Upper lobe of left lung (tissue), 6 donors: ENCODE measurements at places on chromosomes 3 and 15. TPM values are rescaled to one million over a fixed set of nuclear protein-coding genes. Genes with fewer than 3 reads are reported as not detected.

- H3K27me3 ChIP-seq: no peaks in the 10 kb centered on the region
- H3K4me3 ChIP-seq: no peak overlapping the region
- H3K4me1 ChIP-seq: peaks cover 5% of the 10 kb centered on the region
- H3K36me3 ChIP-seq: peaks cover 23% of the 10 kb centered on the region
Observed at GRCh38 chr3:66390013-66390412, 110.8 kb downstream of the LRIG1 start.

CD276 gene
- 38.8 TPM for total RNA-seq

NRROS gene
- total RNA-seq: 6.5 TPM

C3orf85 gene
- total RNA-seq: not detected

GRCh38 chr3:52286777-52287110 lies 884 bp upstream of the GLYCTK start:
- H3K27ac ChIP-seq: peak overlapping the region; percentile 100
- H3K36me3 ChIP-seq: peaks cover 16% of the 10 kb centered on the region
- H3K4me1 ChIP-seq: peaks cover 11% of the 10 kb centered on the region
- no peaks in the 10 kb centered on the region for H3K27me3 ChIP-seq

DNA sequence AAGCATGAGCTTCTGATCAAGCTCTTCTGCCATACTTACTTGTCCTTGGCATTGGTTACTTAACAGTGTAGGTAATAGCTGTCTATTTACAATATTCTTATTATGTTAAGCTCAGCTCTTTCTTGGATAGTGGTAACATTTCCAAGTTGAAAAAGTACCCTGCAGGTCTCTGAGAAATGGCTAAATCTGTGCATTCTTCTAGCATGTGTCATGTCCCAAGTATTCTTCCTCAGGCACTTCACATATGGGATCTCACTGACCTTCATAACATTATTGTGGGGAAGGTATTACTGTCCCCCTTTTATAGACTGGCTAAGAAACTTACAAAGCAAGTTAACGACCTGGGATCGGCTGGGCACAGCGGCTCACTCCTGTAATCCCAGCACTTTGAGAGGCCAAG lies 236.1 kb downstream of the RORA start:
- H3K36me3 ChIP-seq: no peaks in the 10 kb centered on the region
- no peak overlapping the region for H3K27ac ChIP-seq
- no peak for DNase-seq
- H3K27me3 ChIP-seq: no peaks in the 10 kb centered on the region

GRCh38 chr3:116473602-116474001 lies 28.3 kb upstream of the LSAMP start:
- no peak overlapping the region for H3K27ac ChIP-seq
- H3K36me3 ChIP-seq: no peaks in the 10 kb centered on the region
- H3K27me3 ChIP-seq: no peaks in the 10 kb centered on the region
- no peaks in the 10 kb centered on the region for H3K4me1 ChIP-seq
- no peak for DNase-seq

IMPG2 gene
- 0.11 TPM for total RNA-seq

DNA sequence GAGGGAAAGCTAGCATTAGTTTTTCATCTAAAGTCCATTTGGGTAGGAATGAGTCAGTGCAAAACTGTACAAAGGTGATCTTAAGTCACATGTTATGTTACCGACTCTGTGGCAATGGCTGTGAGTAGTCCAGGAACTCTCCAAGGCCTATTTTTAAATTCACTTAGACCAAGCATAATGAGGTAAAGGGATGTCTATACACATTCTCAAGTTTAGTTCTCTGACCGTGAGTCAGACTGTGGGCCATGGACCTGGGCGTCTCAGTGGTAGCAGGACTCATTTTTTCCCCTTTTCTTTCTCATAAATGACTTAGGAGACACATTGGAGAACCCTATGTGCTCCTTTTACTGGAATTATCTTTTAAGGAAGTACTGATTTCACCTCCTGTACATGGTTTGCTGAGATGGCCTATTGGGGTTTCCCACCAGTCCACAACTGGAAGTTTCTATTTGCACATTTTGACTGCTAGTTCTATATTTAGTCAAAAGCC lies 488.7 kb upstream of the TPRG1 start:
- no peaks in the 10 kb centered on the region for H3K27me3 ChIP-seq
- H3K4me3 ChIP-seq: no peak overlapping the region
- peaks cover 19% of the 10 kb centered on the region for H3K4me1 ChIP-seq
- H3K36me3 ChIP-seq: no peaks in the 10 kb centered on the region
- peak; percentile 58 for DNase-seq

OXTR gene
- total RNA-seq: not detected

DNA sequence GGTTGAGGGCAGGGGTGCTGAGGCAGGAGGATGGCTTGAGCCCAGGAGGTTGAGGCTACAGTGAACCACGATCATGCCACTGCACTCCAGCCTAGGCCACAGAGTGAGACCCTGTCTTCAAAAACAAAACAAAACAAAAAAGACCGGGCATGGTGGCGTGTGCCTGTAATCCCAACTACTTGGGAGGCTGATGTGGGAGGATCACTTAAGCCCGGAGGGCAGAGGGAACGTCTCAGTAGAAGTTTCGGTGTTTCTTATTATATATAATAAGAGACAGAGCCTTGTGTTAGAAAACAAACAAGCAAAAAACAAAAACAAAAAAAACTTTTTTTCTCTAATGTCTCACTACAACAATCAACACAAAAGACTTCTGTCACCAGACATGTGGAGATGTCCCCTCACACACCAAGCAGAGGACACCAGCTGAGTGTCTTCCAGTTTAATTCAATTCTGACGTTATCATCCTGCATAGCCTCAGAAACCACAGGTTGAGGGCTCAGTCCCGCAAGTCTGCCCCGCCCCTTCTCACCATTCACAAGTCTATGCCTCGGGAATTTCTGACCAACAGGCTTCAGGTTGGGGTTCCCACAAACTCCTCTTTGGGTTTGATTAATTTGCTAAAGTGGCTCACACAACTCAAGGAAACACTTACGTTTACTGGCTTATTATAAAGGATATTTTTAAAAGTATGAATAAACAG lies 24.0 kb upstream of the EIF4A2 start:
- no peaks in the 10 kb centered on the region for H3K4me1 ChIP-seq
- no peak overlapping the region for H3K27ac ChIP-seq
- no peaks in the 10 kb centered on the region for H3K36me3 ChIP-seq
- no peak for DNase-seq
- H3K27me3 ChIP-seq: no peaks in the 10 kb centered on the region
- no peak overlapping the region for H3K4me3 ChIP-seq

DNA sequence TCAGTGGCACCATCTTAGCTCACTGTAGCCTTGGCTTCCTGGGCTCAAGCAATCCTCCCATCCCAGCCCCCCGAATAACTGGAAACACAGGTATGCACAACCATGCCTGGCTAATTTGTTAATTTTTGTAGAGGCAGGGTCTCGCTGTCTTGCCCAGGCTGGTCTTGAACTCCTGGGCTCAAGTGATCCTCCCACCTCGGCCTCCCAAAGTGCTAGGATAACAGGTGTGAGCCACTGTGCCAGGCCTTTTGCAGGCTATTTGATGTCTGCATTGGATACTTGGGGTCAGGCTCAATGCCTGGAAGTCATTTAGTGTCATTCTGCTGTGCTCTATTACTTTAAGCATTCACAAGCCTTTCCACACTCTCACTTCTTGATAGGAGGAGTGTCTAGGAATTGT lies 17.6 kb downstream of the LIMD1 start:
- no peak for DNase-seq
- peak overlapping the region; percentile 55 for H3K27ac ChIP-seq
- peaks cover 6% of the 10 kb centered on the region for H3K36me3 ChIP-seq

GRCh38 chr3:114011059-114011797 lies 45.1 kb downstream of the CCDC191 start:
- H3K27me3 ChIP-seq: no peaks in the 10 kb centered on the region
- no peak overlapping the region for H3K27ac ChIP-seq
- no peaks in the 10 kb centered on the region for H3K36me3 ChIP-seq

- H3K27me3 ChIP-seq: no peaks in the 10 kb centered on the region
- no peak for DNase-seq
- no peak overlapping the region for H3K27ac ChIP-seq
- H3K4me1 ChIP-seq: no peaks in the 10 kb centered on the region
- no peak overlapping the region for H3K4me3 ChIP-seq
Observed at GRCh38 chr3:11084677-11085076, 69.6 kb upstream of the HRH1 start.

- no peaks in the 10 kb centered on the region for H3K36me3 ChIP-seq
- DNase-seq: no peak
- H3K27me3 ChIP-seq: no peaks in the 10 kb centered on the region
- H3K4me1 ChIP-seq: no peaks in the 10 kb centered on the region
Observed at GRCh38 chr3:53377794-53378193, 30.5 kb upstream of the DCP1A start.

GRCh38 chr3:165464736-165465135 lies 268.6 kb upstream of the SLITRK3 start:
- no peak for DNase-seq
- H3K4me1 ChIP-seq: no peaks in the 10 kb centered on the region

PPM1M gene
- total RNA-seq: 28.0 TPM

- peaks cover 12% of the 10 kb centered on the region for H3K4me1 ChIP-seq
- no peak overlapping the region for H3K27ac ChIP-seq
- no peaks in the 10 kb centered on the region for H3K36me3 ChIP-seq
- no peak for DNase-seq
Observed at GRCh38 chr3:188279502-188280335, 125.8 kb downstream of the LPP start.

- no peak overlapping the region for H3K4me3 ChIP-seq
- no peak for DNase-seq
- peaks cover 16% of the 10 kb centered on the region for H3K4me1 ChIP-seq
- H3K36me3 ChIP-seq: no peaks in the 10 kb centered on the region
- H3K27me3 ChIP-seq: no peaks in the 10 kb centered on the region
- no peak overlapping the region for H3K27ac ChIP-seq
Observed at GRCh38 chr15:57144448-57144847, 226.0 kb downstream of the TCF12 start.

C3orf22 gene
- not detected for total RNA-seq

FETUB gene
- total RNA-seq: not detected

GRCh38 chr3:55544219-55544618 lies 57.1 kb upstream of the WNT5A start:
- H3K4me3 ChIP-seq: no peak overlapping the region
- no peaks in the 10 kb centered on the region for H3K27me3 ChIP-seq
- no peak overlapping the region for H3K27ac ChIP-seq
- no peak for DNase-seq
- H3K4me1 ChIP-seq: no peaks in the 10 kb centered on the region

DNA sequence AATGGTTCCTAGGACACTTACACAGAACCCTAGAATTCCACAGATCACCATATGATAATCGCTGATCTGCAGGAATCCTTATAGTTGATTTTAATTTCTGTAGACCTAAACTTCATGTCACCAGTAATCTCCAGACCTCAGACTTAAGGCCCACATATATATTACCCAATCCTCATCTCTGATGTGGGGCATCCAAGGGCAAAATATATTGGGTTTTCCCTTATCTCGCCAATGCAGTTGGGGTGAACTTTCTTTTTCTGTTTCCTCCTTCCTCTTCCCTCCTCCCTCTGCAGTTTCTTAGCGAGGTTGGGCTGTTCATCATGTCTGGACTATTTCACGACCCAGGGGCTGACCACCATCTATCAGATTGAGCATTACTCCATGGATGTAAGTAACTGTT lies 230.2 kb downstream of the P3H2 start:
- H3K27ac ChIP-seq: no peak overlapping the region
- H3K36me3 ChIP-seq: no peaks in the 10 kb centered on the region
- no peak for DNase-seq
- no peaks in the 10 kb centered on the region for H3K27me3 ChIP-seq

- H3K27ac ChIP-seq: peak overlapping the region; percentile 75
- H3K4me1 ChIP-seq: peaks cover 53% of the 10 kb centered on the region
- H3K4me3 ChIP-seq: no peak overlapping the region
- no peaks in the 10 kb centered on the region for H3K36me3 ChIP-seq
Observed at GRCh38 chr15:63985221-63986184, 60.8 kb downstream of the DAPK2 start.

DNA sequence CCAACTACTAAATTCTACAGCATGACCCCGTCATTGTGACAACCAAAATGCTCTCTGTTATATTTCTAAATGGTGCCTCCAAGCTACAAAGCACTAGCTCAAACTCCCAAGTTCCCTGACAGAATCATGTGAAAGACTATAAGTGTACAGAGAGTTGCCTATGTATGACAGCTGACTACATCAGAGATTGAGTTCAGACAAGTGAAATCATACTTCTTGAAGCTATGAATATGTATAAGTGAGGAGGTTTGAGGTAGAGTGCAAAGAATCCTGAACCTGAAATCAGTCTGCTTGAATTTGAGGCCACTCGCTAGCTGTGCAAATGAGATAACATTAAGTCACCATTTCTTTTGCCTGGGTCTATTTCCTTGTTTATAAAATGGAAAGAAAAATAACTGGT lies 63.9 kb upstream of the TP63 start:
- H3K4me1 ChIP-seq: no peaks in the 10 kb centered on the region
- no peak overlapping the region for H3K4me3 ChIP-seq
- no peaks in the 10 kb centered on the region for H3K36me3 ChIP-seq
- H3K27ac ChIP-seq: no peak overlapping the region
- no peaks in the 10 kb centered on the region for H3K27me3 ChIP-seq

ZNF502 gene
- 4.0 TPM for total RNA-seq

GRCh38 chr15:36707884-36708435 lies 128.5 kb downstream of the CDIN1 start:
- H3K27ac ChIP-seq: no peak overlapping the region
- no peaks in the 10 kb centered on the region for H3K27me3 ChIP-seq
- H3K4me1 ChIP-seq: no peaks in the 10 kb centered on the region
- no peaks in the 10 kb centered on the region for H3K36me3 ChIP-seq

LCTL gene
- not detected for total RNA-seq

ZNF35 gene
- total RNA-seq: 14.3 TPM

DNA sequence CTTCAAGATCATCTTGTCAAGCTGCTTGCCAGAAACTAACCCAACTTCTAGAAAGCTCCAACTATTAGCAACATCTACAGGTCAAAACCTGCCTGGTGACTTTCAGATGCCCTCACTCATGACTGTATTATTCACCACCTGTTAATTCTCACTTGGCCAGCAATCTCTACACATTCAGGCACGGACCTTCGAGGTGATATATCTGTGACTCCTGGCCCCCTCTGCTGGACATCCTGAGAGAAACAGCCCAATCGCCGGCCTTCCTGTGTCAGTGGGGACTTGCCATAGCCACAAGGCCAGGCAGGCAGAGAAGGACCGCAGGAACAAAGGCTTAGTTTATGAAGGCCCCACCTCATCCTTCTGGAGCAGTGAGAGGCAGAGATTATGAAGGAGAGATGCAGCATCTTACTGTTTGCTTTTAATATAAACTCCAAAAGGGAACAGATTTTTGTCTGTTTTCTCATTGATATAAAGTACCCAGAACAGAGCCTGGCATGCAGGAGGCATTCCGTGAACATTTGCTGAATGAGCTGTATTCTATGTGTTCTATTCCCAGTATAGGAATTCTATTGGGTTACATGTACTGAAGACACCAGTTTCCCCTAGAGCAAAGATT lies 24.4 kb upstream of the OCA2 start:
- H3K36me3 ChIP-seq: peaks cover 38% of the 10 kb centered on the region
- H3K4me1 ChIP-seq: no peaks in the 10 kb centered on the region
- no peaks in the 10 kb centered on the region for H3K27me3 ChIP-seq
- H3K27ac ChIP-seq: no peak overlapping the region
- DNase-seq: no peak

- H3K4me1 ChIP-seq: no peaks in the 10 kb centered on the region
- DNase-seq: no peak
- no peaks in the 10 kb centered on the region for H3K36me3 ChIP-seq
- no peaks in the 10 kb centered on the region for H3K27me3 ChIP-seq
- no peak overlapping the region for H3K27ac ChIP-seq
Observed at GRCh38 chr3:61340931-61341461, 89.7 kb upstream of the FHIT start.

PLCL2 gene
- total RNA-seq: 6.5 TPM

GRCh38 chr3:14352002-14352627 lies 50.3 kb upstream of the SLC6A6 start:
- H3K4me3 ChIP-seq: no peak overlapping the region
- H3K4me1 ChIP-seq: no peaks in the 10 kb centered on the region
- no peaks in the 10 kb centered on the region for H3K27me3 ChIP-seq

- no peak for DNase-seq
- H3K4me1 ChIP-seq: no peaks in the 10 kb centered on the region
- H3K27ac ChIP-seq: no peak overlapping the region
Observed at GRCh38 chr3:65831733-65832425, 206.8 kb downstream of the MAGI1 start.

THAP10 gene
- 2.1 TPM for total RNA-seq

TIMMDC1 gene
- total RNA-seq: 48.9 TPM
